ENCODE measurements at places on chromosomes 11 and 22.

DNA sequence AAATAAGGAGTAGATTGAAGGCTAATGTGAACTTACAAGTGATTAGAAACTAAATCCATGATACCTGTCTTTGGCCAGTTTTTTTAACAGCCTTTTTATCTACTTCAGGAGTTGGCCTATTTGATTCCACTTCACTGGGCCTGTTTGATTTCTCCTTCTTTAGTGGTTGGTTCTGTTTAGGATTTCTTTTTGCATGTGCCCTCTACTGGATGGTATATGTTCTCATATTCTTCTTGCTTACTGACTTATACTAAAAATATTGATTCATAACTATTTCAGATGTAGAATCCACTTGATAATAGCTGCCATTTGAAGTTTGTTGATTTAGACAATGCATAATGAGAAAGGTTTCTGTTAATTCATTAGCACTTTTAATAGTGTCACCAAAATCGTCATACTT, 53.9 kb downstream of the USP47 start:
- no peak for DNase-seq

GRCh38 chr11:117761993-117762392, 35.0 kb downstream of the DSCAML1 start:
- DNase-seq, result no peak

GRCh38 chr22:36052505-36052941, 23.9 kb upstream of the RBFOX2 start:
- peak; percentile 59 for DNase-seq

DNA sequence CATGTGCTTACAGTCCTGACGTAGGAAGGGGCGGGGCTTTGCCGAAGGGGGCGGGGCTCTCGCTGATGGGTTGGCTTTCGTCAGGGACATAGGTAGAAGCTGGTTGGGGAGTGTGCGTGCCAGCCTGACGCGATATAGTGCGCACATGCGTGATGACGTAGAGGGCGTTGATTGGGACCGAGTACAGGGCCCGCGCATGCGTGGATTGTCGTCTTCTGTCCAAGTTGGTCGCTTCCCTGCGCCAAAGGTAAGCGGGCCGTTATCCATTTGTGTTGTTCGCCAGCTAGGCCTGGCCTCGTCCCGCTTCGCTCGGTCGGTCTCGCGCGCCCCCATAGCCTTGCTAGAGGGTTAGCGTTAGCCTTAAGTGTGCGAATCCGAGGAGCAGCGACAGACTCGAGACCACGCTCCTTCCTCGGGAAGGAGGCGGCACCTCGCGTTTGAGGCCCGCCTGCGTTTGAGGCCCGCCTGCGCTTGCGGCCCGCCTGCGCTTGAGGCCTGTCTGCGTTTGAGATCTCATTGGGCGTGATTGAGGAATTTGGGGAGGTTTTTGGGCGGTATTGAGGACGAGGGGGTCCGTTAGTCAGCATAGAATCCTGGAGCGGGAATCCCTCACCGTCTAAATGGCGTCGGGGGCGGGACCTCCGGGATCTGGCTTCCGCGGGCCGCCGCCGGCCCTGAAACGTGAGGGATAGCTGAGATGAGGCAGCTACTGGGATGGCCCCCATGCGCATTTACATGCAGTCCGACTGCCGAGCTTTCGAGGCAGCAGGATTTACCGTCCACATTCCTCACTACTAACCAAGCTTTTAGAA, at the start of gene XRCC6:
XRCC6 (plus strand) TSS at position 197 of the 812 bp plus-strand sequence. CDS start 710 bp downstream, outside the sequence.
- DNase-seq, result peak; percentile 100

DNA sequence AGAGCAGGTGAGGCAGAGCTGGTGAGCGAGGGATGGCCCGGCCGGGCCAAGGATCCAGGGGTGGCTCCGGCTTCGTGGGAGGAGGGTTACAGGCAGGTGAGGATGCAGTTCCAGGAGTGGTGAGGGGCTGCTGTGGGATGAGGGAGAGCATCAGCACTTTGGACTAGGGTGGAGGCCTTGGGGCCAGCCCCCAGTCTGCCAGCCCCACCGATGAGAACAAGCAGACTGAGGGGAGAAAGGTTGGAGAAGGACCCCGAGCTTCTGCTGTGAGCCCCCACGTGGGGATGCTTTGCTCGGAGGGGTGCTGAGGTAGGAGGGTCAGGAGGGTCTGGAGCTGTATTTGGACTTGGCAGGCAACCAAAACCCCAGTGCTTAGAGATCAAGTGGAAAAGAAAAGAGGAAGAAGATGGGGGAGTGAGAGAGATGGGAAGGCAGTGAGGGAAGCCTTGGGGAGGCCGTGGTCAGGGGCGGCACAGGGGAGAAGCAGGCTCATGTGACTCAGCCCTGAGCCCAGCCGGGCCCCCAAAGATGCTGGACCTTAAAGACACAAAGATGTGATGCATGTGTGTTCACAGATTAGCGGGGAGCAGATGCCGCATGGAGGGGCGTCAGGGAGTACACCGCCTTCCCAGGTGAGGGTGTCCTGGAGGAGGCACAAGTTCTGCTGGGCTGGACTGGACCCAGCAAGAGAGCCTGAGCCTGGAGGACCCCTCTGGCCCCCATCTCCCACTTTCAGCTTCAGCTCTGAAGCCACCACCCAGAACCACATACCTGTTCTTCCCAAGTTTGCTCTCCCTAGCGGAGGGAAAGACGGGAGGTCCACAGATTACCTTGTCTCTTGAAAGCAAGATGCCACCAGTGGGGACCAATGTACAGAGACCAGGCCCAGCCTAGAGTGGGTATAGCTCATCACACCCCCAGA, 91.3 kb downstream of the CDKN1C start:
- no peak for DNase-seq

DNA sequence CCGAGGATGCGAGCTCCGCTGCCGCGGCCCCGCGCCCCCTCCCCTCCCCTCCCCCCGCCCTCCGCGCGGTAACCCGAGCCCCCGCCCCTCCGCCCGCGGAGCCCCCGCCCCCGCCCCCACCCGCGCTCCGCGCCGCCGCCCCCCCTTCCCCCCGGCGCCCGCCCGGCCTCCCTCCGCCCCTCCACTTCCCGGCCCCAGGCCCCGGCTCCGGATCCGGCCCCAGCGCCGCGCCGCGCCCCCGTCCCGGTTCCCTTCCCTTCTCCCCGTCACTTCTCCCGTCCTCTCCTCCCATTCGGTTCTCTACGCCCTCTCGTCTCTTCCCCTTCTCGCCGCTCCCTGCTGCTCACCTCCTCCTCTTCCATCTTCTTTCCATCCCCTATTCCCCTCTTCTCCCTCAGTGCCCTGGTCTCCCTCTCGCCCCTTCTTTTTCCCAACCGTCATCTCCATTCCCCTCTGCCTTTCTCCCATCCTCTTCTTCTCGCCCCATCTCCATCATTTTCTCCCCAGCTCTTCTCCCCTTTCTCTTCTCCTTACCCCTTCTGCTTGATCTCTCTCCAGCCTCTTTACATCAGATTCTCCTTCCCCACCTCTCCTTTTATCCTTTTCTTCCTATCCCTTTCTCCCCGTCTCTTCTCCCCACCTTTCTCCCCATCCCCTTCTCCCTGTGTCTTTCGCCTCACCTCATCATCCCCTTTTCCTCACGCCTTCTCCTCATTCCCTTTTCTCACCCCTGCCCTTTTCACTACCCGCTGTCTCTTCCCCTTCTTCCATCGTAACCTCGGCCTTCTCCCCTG, at the start of gene DCHS1:
DCHS1 (minus strand) TSS at position 20 of the 794 bp plus-strand sequence. CDS start 14,196 bp downstream, outside the sequence.
- DNase-seq, result peak; percentile 56

Data from AG08396 (cell line).